Spinal cord (tissue), 10 donors: ENCODE measurements at places on chromosomes 12 and 14.
A peak's percentile ranks its signal among the peaks of the same experiment; 100 is the strongest.

DNA sequence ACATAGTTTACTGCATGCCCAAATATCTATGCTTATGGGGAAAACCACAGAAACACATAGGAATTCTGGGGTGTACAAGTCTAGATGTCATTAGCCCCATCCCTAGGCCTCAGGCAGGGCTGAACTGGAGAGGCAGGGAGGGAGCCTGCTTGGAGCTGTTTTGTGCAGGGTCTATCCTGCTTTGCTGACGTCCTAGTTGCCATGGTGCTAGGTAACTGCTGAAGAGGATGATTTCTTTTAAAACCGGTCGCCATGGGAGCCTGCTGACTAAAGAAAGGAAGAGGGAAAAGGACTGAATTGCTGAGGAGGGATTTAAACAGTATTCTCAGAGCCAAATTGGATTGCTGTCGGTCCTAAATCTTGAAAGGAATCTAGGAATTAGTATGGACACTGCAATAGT lies 10.7 kb downstream of the GPR19 start:
- DNase-seq: peak; percentile 94

DNA sequence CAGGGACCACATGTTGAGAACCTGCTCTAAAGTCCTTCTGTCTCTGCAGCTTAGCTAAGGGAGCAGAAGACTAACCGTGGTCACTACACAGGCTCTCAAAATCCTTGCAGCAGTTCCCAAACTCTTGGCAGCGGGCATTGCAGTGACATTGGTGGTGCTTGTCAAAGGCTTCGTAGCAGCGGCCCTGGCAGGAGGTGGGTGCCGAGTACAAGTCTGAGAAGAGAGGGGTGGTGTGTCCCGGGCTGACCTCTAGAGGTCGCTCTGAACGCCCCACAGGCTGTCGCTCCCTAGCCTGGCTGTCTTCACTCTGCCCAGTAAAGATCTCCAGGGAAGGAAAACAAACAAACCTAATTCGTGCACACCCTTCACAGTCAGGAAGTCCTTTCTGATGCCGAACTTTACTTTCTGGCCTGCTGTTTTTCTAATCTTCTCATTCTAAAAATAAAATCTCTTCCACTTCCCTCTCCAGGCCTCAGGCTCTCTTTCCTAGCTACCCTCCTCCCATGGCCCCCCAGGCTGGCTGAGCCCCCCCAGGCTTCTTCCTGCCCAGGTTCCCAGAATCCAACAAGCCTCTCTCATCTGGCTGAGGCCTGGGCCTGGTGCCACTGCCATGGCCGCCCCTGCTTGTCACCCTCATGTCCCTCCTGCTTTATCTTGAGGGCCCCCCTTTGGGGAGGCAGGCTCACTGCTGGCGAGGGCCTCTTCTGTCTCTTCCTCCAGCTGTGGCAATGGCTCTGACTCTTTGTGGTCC lies 7.7 kb downstream of the ENDOU start:
- peak; percentile 86 for DNase-seq

- no peak for DNase-seq
These were observed 66.5 kb downstream of the PLEKHG7 start for GRCh38 chr12:92769124-92769901.

DNA sequence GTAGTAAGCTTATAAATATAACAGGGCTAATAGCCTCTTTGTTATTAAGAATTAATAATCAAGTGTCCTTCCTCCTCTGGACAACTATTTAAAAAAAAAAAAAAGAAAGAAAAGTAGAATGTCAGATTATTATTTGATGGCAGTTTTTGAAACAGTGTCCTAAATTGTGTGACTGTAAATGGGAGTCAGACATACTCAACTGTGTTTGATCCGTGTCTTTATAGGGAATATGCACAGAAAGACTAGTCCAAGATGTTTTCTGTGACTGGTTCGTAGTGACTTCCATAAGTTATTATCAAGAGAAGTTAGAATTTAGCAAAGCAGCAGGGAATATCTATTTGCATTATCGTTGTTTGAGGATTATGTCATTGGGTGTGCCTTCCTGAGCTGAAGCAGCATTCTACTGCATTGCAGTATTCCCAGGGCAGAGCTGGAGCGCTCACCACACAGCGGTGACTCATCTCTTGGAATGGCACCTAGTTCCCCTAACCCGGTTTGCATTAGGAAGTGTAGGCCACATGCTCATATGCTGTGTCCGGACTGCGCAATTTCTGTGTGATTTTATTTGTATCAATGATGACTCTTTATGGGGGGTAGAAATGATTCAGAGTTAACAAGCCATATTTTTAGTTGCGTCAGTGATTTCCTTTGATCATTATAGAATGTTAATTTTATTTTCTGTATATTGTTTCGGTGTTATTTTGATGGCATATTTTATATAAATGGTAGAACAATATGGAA lies 7.9 kb downstream of the DYNC1H1 start:
- no peak for DNase-seq

- DNase-seq: no peak
These were observed 54.6 kb upstream of the CLEC14A start for GRCh38 chr14:38310420-38310995.

GRCh38 chr12:109650808-109651207 lies 62.8 kb upstream of the FAM222A start:
- DNase-seq: no peak

DNA sequence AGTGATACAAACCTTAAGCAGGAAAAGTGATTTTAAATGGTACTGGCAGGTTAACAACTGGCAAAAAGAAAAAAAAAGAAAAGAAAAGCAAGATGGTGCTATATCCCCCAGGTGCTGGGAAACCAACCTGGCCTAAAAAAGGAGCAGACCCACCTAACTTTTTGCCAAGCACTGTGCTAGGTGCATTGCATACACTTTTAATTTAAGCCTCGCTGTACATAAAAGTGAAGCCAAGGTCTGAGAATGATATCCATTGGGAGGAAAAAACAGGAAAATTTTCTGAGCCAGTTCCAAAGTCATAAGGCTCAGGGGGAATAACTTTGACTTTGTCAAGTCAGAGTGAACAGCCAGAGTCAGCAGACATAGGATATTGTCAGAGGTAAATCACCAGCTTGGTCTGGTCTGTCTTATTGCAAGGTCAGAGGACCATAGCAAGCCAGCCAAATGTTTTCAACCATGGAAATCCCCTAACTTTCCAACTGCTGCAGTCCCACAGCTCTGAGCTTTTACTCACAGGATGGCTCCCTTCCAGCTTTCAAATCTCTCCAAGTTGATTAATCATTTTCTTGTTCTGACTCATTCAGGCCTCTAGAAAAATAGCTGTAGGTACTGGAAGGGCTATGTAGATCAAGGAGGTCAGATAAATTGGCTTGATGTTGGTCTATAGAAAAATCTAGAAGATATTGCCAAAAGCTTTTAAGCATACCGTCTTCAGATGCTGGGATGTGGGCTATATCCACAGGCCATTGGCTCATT lies 412.9 kb downstream of the RAD51B start:
- DNase-seq: peak; percentile 67

DNA sequence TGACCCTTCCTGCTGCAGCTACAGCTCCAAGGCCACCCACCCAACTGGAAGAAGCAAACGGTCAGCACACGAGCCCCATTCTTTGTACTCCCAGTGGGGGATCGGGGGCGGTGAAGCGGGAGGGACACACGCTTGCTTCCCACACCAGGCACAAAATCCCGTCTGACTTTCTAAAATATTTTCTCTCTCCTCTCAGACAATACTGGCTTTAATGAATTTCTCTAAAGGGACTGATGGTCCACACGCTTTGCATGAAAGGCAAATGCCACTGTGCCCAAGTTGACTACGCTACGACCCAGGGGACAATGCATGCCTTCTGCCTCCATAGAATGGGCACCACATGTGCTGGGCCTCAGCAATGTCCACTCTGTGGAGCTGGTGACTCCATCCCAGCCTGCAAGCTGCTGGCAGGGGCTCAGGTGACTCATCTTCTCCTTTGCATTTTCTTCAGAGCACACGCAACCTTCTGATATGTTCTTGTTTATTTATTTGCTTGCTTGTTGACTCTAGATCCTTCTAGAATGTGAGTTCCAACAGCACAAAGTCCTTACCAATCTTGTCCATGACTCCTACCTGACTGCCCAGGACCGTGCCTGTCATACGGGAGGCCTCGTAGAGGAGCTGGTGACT lies 15.6 kb downstream of the SYNE3 start:
- no peak for DNase-seq

DNA sequence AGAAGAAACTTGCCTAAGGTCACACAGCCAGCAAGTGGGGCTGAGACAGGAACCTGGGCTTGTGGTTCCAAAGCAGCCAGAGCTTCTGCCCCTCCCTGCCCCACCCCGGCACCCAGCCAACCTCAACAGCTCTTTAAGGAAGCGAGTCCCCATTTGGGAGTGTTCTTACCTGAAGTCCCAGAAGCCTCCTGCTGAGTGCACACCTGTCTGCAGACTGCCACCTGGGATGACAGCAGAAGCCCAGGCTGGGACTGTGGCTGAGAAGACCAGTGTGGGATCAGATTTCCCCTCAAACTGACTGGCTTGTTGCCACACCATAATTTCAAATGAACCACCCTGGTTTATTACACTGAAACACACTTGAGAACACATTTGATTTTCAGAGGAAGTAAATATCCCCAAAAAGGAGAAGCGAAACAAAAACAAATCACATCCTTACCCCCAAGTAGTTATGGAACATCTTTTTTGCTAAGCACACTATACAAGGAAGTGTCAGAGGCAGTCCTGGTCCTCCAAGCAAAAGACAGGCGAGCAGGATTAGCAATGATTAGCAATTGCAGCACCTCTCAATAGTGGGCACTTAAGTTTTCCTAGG lies 6.3 kb upstream of the RIN3 start:
- DNase-seq: no peak

GRCh38 chr12:94575024-94575423 lies 75.3 kb downstream of the TMCC3 start:
- DNase-seq: no peak

- no peak for DNase-seq
These were observed 513.0 kb upstream of the SEL1L start for GRCh38 chr14:82046512-82047226.

DNA sequence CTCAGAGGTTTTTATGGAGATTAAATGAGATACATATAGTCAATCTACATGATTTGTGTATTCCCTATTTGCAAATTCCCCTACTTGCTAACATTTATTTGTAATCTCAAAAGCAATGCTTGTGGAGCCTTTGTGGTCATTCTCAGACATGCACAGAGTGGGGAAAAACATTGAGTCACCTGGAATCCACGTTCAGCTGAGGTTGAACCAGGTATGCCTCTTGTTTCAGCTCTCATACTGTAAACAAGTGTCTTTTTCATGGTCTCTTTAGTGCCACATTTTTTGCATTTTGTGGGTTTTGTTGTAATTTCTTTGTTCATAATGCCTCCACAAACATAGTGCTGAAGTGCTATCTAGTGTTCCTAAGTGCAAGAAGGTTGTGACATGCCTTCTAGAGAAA lies 181.9 kb downstream of the BCAT1 start:
- no peak for DNase-seq

GRCh38 chr12:96241846-96242256 lies 47.7 kb downstream of the ELK3 start:
- DNase-seq: no peak

- DNase-seq: no peak
These were observed 24.6 kb downstream of the SRRM4 start for GRCh38 chr12:119005913-119006312.

GRCh38 chr12:129185855-129186254 lies 332.6 kb downstream of the GLT1D1 start:
- DNase-seq: no peak
